ENCODE measurements at places on chromosomes 13 and 19. TPM values are rescaled to one million over a fixed set of nuclear protein-coding genes. Genes with fewer than 3 reads are reported as not detected.

DNA sequence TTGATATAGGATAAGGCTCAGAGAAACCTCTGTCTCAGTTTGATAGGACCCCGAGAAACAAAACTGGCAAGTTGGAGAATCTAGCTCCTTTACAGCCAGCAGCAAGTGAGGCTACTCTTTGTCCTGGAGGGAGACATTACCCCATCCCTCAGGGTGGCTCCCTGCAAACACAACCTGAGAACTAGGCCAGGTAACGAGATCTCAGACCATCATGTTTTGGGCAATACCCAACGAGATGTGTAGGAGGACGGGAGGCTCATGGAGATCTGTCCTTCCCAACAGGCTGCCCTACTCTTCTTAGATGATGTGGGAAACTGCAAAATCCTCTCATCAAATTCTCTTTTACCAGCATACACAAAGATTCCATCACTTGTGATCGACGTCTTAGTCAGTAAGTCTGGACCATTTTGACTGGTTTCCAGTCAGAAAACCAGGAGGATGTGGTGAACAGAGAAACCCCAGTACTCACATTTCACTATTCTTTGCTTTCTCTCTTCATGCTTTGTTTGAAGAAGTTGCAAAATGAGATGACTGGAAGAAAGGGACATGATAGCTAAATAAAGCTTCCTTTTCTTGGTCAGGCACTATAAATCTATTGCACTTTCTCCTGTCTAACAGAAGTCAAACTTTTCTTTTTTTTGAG lies 6.0 kb upstream of the CTU1 start:
- DNase-seq = no peak

DNA sequence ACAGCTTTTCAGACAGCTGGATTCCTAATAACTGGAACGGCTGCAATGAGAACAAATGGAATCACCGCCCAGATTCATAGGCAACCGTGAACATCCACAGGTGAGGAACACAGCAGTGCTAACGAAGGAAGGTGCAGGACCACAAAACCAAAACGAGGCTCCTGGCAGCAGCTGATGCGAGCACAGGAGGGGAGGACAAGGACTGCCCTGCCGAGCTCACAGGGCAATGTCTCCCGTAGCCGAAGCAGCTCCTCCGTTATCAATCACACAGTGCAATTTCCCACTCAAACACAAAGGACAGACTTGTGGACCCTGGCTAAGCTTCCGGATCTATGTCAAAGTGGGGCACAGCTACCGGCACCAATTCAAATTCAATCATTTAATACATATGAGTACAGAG lies 70.6 kb downstream of the STK24 start:
- no peak for DNase-seq

- no peak for DNase-seq
Observed at GRCh38 chr13:96181911-96182310, 92.0 kb downstream of the HS6ST3 start.

DNA sequence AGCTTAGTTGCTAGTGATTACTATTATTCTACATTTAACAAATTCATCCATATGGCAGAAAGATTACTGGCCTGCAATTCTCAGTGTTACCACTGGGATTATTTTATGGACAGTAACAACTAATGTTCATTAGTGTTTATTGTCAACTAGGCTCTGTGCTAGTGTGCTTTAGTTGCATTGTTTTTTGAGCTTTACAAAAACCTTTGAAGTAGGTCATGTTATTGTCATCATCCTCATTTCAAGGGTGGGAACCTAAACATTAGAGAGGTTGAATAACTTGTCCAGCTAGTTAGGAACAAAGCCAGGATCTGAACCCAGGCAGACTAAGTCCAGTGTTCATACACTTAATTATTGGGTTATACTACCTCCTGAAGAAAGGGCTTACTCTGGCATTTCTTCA lies 27.8 kb upstream of the TDRD3 start:
- DNase-seq = no peak

GRCh38 chr13:43085545-43085944 lies 62.2 kb downstream of the DNAJC15 start:
- DNase-seq = no peak

DNA sequence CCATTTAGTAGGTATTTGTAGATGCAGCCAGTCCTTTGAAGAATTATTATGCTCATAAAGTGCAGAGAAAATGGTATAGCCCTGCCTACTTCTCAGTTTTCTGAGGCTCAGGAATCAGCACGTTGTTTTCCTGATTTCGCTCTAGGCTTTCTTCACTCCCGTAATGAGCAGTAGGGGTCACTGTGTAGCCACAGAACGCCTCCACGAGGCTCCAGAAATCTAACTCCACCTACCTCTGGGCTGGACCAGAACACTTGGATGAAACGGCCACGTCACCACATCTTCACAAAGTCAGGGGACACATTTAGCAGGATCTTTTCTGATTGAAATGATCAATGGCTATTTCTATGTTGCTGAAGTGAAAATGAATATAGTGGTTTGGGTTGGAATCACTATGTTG lies 49.8 kb upstream of the GTF3A start:
- peak; percentile 84 for DNase-seq

APC2 gene
- total RNA-seq = 0.23 TPM

CPT1C gene
- total RNA-seq = 1.9 TPM

All from mucosa of descending colon (tissue), 3 donors.